HTR-8/SVneo (cell line): ENCODE measurements at places on chromosomes 16 and 17.

- no peak for DNase-seq
These were observed 2.2 kb upstream of the TRAF4 start for GRCh38 chr17:28741358-28742349.

GRCh38 chr17:5741810-5742209 lies 157.5 kb upstream of the NLRP1 start:
- no peak for DNase-seq

- no peak for DNase-seq
These were observed 4.2 kb upstream of the CRK start for GRCh38 chr17:1460233-1460632.

DNA sequence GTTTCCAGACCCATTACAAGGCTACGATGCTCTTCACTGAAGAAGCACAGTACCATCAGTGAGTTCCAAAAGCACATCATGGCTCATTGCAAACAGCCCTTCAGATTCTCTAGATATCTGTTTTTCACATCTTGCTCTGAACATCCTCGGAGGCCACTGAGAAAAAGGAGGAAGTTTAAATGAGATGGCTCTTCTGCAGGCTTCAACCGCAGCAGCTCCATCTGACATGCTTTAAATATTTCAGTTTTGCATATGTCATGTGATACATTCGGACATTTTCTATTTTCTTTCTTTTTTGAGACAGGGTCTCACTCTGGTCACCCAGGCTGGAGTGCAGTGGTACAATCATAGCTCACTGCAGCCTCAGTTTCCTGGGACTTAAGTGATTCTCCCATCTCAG lies 396.8 kb downstream of the NPIPA8 start:
- no peak for DNase-seq

DNA sequence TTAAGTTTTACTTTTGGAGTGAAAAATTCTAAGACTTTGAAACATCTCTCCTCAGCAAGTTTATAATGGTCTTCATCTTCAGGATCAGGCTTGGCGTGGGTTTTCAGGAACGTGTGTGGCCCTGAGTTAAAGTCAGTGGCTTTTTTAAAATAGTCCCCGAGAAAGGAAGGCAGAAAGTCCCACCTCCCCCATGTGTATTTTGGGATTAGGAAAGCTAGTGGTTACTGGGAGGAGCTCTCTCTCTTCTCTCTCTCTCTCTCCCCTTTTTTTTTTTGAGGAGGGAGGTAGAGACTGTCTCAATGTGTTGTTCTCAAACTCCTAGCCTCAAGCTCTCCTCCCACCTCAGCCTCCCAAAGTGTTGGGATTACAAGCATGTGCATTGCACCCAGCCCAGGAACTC lies 213.2 kb downstream of the IRX3 start:
- no peak for DNase-seq

DNA sequence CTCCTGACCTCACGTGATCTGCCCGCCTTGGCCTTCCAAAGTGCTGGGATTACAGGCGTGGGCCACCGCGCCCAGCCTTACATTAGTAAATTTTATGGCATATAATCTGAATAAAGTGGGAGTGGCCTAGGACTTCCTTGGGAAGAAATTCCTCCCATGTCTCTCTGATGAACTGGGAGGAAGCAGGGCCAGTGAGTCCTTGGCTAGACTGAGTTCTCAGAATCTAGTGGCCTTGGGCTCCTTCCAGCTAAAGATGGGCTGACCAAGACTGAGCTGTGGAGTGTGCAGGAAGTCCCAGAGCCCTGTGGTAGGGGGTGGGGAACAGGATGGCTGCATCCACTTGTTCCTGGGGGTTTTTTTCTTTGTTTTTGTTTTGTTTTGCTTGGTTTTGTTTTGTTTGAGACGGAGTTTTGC lies 10.0 kb upstream of the NAGLU start:
- no peak for DNase-seq

GRCh38 chr17:438191-438590 lies 85.6 kb upstream of the RPH3AL start:
- no peak for DNase-seq

DNA sequence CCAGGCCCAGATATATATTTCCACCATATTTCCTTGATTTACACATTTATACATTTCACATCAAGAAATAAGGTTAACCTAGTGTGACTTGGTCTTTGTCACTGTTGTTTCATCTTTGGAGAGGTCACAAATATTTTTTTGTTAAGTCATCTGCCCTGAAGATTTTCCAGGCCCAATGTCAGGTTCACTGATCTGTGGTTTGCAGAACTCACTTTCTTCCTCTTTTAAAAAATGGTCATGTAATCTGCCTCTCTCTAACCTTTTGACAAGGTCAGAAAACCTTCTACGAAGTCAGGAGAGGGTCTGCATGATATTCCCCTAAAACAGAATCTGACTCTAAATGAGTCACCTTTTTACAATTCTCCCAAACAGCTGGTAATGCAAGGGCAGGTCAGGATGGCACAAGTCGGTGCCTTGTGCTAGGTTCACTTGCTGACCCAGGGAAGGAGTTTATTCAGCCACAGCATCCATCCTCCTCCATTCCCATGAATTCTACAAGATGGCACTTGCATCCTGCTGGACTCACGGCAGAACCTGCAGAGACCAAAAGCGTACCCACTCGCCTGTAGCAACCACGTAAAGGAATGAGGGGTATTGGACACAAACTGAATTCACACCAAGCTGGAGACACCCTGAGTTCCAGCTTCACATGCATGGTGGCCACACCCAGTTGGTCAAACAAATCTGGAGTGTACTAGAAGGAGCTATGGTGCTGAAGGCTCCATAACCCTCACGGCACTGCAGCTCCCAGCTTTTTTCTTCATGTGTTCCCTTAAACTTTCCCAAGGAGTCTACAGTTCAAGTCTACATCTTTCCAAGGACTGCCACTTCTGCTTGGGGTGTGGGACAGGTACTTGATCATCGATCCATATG lies 1.6 kb upstream of the KIAA0513 start:
- DNase-seq = no peak

GRCh38 chr16:78072275-78072674 lies 27.2 kb upstream of the WWOX start:
- DNase-seq = no peak

- DNase-seq = no peak
These were observed 19.1 kb downstream of the TRARG1 start for GRCh38 chr17:1298606-1299005.

DNA sequence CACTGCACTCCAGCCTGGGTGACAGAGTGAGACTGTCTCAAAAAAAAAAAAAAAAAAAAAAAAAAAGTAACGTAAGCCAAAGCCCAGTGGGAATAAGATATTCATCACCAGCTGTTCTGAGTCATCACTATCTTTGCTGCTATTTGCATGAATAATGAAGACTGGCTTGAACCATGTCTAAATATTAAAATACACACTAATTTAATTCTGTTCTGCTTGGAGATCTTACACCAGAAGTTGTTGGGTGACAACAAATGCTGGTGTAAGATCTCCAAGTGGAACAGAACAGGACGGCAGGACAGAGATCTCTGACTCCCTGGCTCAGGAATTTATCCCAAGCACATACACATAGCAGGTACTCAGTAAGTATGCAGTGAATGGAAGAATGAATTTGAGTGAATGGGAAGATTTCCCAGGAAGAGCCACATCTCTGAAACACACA lies 19.6 kb downstream of the DNAH17 start:
- peak; percentile 62 for DNase-seq

GRCh38 chr17:73693071-73693470 lies 48.8 kb upstream of the SDK2 start:
- DNase-seq = no peak

- DNase-seq = no peak
These were observed 674 bp downstream of the PPP1R27 start for GRCh38 chr17:81833921-81834830.

- DNase-seq = peak; percentile 96
These were observed 9.9 kb downstream of the CYGB start for GRCh38 chr17:76527430-76528111.

DNA sequence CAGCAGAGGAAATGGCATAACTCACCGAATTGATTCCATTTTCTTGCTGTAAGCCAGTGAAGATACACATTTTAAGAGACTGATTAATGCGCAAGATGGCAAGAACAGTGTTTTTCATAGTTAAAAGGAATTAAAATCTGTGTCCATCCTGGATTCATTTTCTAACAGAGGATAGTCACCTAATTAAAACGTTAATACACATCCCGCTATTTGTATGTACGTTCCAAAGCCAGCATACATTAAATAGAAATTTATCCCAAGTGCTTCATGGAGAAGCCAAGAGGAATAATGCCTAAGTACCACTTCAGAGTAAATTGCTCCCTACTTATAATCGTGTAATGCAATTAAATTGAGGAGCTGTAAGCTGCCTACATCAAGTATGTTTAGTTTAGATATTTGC lies 49.9 kb downstream of the RBFOX1 start:
- DNase-seq = no peak

- no peak for DNase-seq
These were observed 29.4 kb upstream of the BAHCC1 start for GRCh38 chr17:81365601-81366585.

DNA sequence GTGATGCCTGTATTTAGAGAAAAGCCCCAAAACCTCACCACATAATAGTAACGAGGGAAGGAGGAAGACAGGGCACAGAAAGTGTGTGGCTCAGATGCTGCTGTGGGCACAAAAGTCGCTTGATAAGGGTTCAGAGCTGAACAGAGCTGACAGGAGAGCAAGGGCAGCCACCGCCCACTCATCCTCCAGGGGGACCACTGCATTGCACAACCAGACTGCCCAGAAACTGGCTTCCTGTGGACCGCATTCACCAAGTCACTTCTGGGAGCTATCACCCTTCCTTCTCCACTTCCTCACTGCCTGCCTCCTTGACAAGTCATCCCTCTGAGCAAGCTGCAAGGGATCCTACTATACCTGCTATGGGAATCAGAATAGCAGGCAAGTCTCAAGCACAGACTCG lies 512.4 kb upstream of the CDH11 start:
- no peak for DNase-seq

DNA sequence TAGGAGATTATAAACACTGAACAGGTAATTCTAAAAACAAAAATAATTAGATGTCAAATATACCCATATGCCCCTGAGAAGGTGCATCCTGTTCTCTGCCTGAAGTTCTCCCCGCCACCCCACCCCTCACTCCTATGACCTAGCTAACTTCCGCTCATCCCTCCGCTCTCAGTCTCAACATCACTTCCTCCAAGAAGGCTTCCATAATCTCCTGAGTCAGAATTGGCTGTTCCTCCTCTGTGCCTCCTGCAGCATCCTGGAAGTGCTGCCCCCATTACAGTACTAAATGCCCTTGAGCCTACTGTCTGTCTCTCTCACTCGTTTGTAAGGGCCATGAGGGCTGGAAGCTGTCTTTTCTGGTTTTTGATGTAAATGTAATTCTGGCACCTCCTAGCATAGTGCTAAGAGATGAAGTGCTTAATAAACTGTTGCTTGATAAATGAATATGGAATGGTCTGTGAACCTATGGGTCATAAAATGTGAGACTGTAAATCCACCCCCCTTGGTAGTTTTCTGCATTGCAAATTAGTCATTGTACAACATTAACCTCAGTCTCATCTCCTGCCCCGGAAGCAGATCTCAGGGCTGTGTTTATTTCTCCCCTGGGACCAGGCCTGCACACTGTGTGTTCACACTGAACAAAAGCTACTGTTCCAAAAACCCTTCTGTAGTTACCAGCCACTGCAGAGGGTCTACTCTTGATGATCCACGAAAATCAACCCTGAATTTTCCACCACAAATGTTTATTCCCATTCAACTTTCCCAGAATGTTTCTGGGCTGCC lies 3.9 kb upstream of the MYO1D start:
- DNase-seq = no peak

GRCh38 chr17:32264140-32264799 lies 1.4 kb upstream of the RHBDL3 start:
- DNase-seq = no peak

DNA sequence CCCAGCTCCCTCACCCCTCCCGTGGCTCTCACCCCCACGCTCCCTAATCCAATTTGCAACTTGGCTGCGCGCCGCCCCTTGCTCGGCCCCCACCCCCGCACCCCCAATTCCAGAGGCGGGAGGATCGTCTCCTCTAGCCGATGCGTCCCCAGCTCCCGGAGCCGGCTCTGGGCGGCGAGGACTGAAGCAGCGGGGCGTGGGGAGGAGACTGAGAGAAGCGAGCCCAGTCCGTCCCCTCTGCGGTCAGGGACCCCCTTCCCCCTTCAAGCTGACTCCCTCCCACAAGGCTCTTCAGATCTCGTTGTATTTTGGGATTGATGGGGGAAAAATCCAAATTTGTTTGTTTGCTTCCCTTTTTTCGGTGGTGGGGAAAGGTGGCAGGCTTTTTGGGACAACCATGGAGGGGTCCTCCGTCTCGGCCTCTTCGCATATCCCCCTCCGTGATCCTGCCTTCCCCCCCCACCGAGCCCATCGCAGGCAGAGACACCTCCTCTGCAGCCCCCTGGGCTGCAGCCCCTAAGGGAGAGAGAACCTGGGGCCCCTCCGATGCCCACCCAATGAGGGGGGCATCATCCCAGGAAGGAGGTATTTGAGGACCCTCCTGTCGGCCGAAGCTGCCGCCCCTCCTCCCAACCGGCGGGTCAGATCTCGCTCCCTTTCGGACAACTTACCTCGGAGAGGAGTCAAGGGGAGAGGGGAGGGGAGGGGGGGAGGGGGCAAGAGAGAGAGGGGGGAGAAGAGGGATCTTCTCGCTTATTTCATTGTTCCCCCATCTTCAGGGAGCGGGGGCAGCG lies 466 bp downstream of the NEUROD2 start:
- DNase-seq = no peak

- no peak for DNase-seq
These were observed 4.9 kb downstream of the TRIM65 start for GRCh38 chr17:75891605-75892555.

GRCh38 chr16:2514333-2515179 lies 804 bp downstream of the ATP6V0C start:
- DNase-seq = no peak

- DNase-seq = no peak
These were observed 26.8 kb downstream of the MEAK7 start for GRCh38 chr16:84477661-84478060.

DNA sequence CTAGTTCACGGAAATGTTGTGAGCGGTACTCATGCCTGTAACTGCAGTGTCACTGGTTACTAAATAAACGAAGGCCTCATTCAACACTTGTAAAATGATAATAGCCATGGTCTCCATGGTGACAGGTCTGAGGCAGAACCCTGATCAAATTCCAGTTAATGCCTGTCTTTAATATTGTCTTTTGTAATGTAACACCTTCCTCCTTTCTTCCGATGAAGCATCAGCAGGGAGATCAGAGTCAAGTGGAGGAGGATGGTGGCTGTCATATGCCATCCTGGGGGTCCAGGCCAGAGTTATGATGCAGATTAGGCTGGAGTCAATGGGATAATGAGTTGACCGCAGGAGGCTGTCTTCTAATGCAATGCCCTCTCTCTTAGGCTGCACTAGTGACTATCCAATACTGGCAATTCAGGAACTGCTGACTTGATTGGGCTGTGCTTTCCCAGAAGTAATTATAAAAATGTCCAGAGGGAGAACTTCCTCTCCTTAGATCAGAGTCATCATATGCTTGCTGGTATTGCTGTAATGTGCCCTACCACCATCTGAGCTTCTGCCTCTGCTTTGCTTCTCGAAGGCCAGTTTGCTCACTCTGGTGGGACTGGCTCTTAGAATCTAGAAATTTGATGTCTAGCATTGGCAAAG lies 419.1 kb downstream of the CA10 start:
- DNase-seq = no peak

- no peak for DNase-seq
These were observed 24.7 kb downstream of the RNF213 start for GRCh38 chr17:80285237-80285920.

GRCh38 chr16:51391798-51392511 lies 240.9 kb upstream of the SALL1 start:
- no peak for DNase-seq
